Fibroblast of villous mesenchyme (primary cell): ENCODE measurements at places on chromosomes 4 and X. TPM values are rescaled to one million over a fixed set of nuclear protein-coding genes. Genes with fewer than 3 reads are reported as not detected.

Gene GPR50
- total RNA-seq: not detected in 2 replicates

Gene DUSP9
- total RNA-seq: under 0.01 TPM in 1 of 2 replicates, not detected in the other

Gene VCX3A
- total RNA-seq: not detected in 2 replicates

Gene NAT8L
- total RNA-seq: under 0.01 TPM in 2 replicates

Gene RFC1
- 55.3 and 56.0 TPM in 2 replicates for total RNA-seq

Gene NAP1L3
- total RNA-seq: 5.5 and 9.1 TPM in 2 replicates

DNA sequence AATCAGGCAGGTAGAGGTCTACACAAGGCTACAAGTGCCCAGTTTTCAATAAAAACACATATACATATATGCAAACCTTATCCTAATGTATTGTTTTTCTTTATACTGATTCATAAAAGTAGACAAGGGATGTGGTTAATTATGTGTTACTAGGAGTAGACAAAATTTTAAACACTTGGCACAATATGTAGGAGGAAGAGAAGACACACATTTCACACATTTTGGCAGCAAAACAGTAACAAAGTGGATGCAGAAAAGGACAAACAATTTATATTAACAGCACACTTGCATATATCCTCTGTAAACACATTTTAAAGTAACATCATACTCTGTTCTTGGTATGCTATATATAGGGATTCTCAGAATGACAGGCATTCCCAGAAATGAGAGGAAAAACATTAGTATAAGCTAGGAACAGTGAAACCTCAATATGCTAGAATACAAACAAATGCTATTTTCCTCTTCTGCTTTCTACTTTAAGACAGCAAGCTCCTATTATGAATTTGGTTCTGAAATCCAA is 63.8 kb downstream of the GPRIN3 start:
- DNase-seq: no peak

GRCh38 chrX:129731228-129731627 is 7.6 kb upstream of the XPNPEP2 start:
- DNase-seq: no peak

GRCh38 chr4:124807421-124807820 is 94.9 kb upstream of the ANKRD50 start:
- DNase-seq: no peak

- DNase-seq: peak; percentile 10
Observed at GRCh38 chr4:115675719-115676118, 562.3 kb upstream of the NDST4 start.

DNA sequence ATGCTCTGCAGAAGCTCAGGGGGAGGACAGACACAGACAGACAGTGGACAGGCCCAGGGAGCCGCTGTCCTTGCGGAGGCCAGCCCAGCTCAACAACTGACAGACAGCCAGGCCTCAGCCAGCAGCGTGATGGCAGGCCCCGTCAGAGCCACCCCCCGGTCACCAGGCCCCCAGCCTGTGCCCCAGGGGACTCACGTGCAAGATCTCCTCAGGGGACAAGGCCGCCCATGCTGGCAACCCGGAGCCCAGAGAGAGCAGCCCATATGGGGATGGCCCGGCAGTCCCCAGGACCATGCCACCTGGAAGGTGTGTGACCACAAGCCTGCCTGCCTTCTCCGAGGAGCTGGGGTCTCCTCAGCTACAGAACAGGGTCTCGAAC is 28.0 kb upstream of the MXD4 start:
- no peak for DNase-seq

- DNase-seq: no peak
Observed at GRCh38 chrX:19886883-19887531, 393 bp downstream of the SH3KBP1 start.

GRCh38 chrX:9349572-9350494 is 115.0 kb upstream of the TBL1X start:
- no peak for DNase-seq

- DNase-seq: no peak
Observed at GRCh38 chr4:81622028-81622427, 150.3 kb upstream of the RASGEF1B start.

DNA sequence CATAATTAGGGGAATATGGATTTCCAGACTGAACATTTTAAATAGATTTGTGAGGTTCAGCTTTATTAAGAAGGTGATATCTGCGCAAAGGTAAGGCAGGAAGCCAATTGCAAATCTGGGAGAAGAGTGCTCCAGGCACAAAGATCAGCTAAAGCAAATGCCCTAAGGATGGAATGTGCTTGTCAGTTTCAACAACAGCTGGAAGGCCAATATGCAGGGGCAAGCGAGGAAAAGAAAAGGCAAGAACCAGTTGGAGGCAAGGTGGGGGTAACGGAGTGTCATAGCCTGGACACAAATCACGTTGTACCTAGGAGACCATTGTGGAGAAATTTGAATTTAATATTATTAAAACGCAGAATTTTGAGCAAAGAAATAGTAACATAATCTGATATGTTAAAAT is 1710.3 kb upstream of the PCDH7 start:
- DNase-seq: no peak

GRCh38 chrX:49190821-49191573 is 4.8 kb upstream of the PRICKLE3 start:
- peak; percentile 99 for DNase-seq

DNA sequence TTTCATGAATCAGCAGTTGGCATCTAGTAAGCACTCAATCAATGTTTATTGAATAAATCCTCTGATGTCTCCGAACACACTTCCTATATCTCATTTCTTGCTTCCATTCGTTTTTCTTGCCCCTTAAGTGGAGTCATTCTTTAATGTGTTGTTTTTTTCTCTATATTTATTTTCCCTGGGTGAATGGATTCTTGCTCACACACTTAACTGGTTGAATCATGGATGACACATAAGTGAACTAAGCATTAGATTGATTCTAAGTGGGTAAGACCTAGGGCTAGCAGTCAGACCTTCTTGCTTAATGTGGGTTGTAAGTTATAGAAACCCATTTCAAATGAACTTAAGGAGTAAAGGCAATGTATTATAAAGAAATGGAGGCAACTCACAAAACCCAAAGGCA is 111.1 kb downstream of the RTL3 start:
- no peak for DNase-seq

DNA sequence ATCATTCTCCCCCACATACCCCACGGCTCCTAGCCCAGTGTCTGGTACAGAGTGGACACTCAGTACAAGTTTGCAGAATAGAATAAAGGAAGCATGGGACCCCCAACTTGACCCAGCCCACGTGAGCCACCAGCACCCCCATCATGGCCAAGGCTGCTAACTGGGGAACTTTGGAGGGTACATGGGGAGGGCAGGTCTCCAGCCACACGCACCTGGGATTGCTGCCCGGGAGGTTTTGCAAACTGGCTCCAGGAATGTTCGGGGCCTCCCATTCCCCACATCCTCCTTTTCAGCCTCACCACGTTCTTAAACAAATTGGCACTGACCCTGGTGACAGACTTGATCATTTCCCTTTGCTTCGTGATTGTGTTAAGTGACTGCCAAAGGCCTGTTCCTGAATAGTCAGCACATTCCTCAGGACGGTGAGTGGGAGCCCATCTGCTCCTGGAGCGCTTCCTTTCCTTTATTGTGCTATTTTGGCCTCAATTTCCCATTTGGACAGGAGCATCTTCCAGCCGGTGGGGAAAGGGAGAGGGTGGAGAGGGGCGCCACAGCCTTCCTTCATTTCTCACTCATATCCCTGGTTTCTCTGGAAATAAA is 18.7 kb upstream of the XPNPEP2 start:
- no peak for DNase-seq

GRCh38 chrX:97847885-97848679 is 964.4 kb downstream of the RPA4 start:
- DNase-seq: no peak
